ENCODE measurements at places on chromosomes 3 and 15.

- no peak for DNase-seq
Measured at GRCh38 chr3:56974247-56974930, 86.1 kb upstream of the SPATA12 start.

DNA sequence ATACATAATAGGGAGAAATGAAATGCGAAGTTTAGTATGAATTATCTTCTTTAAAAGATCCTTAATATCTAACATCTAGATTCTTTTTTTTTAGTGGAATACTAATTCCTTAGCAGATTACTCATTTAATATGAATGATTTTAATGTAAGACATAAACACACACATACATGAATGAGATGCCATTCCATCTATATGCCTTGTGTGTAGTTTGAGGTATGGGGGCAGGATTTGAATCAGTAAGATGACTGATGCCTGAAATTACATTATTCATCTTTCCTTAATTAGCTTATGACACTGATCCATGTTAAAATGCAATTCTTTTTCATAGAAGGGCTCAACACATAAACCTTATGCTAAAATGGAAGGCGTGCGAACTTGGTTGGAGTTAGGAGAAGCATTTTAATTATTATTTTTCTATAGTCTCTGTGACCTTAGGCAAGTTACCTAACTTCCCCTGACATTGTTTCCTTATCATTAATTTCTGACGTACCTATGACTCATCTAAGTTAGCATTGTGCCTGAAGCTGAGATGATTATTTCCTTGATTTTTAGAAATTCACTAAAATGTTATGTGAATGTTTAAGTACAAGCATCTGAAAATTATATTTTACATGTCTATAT lies 10.8 kb upstream of the BNIP2 start:
- DNase-seq: no peak

- no peak for DNase-seq
Measured at GRCh38 chr3:78906930-78907329, 860.9 kb downstream of the ROBO1 start.

- DNase-seq: peak; percentile 82
Measured at GRCh38 chr15:56765251-56765650, 31.9 kb upstream of the ZNF280D start.

DNA sequence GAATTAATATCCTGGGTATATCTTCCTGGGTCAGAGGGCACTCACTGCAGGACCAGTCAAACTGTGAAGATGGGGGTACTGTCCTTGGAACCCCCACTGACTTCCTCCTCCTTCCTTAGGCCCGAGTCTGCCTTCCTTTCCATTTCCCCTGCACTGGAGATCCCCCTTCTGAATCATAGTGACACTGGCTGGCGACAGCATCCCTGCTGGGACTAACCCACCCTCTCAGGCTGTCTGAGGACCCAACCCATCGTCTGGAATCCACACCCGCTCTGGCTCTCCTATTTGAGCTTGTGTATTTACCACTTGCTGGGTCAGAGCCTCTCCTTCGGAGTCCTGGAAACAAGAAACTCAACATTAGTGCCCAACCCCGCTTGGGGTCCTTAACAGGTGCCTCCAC lies 21.2 kb downstream of the TMEM40 start:
- DNase-seq: no peak

- no peak for DNase-seq
Measured at GRCh38 chr3:179071027-179071322, 634 bp downstream of the ZMAT3 start.

- DNase-seq: peak; percentile 72
Measured at GRCh38 chr3:158801696-158802408, at the start of gene MFSD1. Gene MFSD1 (plus strand): TSS chr3:158802054. CDS start chr3:158802153, 99 bp downstream.

GRCh38 chr3:149532489-149533180 lies 58.1 kb downstream of the TM4SF4 start:
- no peak for DNase-seq
